CD4-positive, alpha-beta T cell treated with Interleukin-6 at 100 ng/mL for 8 hours (primary cell): ENCODE measurements at places on chromosomes 2 and 18.

- no peak for DNase-seq
Observed at GRCh38 chr2:222825031-222825430, 35.8 kb upstream of the ACSL3 start.

DNA sequence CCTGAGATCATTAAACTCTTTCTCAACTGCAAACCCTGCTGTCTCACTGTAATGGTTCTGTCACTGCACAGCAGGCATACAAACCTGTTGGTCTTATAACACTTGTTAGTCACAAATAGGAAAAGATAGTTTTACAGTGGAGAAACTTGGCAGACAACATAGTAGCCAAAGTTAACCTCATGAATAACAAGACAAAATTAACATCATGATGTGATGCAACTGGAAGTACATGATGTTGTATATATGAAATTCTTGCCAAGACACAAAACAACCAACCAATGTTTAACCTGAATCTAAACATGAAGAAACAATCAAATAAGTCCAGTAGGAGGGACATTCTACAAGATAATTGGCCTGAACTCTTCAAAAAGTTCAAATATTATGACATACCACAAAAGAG, 189.3 kb downstream of the RNF152 start:
- DNase-seq: no peak

- no peak for DNase-seq
Observed at GRCh38 chr2:25537526-25537925, 135.9 kb downstream of the DTNB start.

GRCh38 chr2:17960925-17961324, 82.5 kb downstream of the KCNS3 start:
- no peak for DNase-seq

DNA sequence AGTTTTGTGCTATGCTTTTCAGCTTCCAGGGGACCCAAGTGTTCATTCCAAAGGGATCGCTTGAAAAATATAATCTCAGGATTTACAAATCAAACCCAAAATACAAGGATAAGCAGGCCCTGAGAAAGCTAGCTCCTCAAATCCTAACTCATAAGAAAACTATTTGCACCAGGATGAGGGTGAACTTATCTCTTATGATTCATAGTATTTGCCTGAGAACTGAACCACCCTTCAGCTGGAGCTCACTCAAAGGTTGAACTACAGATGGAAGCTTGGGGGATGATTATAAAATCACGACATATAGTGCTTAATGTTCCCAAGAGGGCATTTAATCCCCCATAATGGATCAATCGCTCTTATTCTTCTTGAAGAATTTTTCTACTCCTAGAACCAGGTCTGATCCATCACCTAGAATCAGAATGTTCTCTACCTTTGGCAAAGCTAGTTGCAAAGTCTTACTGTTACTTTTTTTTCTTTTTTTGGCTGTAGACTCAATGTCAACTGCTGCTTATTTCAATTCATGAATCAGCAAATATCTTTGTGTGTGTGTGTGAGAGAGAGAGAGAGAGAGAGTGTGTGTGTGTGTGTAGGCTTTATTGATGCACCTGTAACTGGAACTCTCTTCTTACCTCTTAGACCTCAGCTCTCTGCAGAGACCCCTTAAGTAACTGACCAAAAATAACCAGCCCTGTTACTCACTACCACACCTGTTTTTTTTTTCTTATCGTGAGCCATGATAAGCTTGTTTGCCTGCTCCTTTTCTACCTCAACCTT, 44.8 kb downstream of the ARL4C start:
- DNase-seq: peak; percentile 41

DNA sequence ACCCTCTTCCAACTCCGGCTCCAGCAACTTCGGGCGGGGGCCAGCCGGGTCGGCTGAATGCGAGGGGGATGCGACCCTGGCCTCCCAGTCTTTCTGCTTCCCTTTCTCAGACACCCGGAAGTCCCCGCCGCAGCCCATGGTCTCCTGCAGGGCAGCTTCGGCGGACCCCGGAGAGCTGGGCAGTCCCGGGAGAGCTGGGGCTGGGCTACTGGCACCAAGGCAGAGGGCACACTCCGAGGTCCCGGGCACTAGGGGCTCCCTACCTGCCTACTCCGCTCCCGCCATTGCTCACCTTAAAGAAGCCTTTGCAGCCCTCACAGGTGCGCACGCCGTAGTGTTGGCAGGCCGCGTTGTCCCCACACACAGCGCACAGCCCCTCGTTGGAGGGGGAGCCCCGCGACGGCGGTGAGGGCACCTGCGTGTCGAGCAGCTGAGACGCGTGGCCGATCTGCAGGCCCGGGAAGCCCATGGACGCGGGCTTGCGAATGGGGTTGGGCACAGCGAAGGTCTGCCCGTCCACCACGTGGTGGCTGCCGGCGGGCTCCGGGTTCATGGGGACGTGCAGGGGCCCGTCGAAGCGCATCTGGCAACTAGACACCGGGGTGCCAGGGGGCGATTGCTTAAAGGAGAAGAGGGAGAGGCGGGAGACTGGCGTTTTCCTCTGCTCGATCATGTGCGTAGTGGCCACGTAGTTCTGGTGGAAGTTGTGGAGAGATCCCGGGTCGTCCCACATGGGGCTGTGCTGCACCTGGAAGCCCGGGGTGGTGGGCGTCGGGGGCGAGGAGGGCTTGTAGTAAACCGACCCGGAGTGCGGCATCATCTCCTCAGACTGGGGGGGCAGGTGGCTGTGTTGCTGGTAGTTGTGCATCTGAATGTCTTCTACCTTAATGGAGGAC, 3.2 kb downstream of the NR4A2 start:
- no peak for DNase-seq

DNA sequence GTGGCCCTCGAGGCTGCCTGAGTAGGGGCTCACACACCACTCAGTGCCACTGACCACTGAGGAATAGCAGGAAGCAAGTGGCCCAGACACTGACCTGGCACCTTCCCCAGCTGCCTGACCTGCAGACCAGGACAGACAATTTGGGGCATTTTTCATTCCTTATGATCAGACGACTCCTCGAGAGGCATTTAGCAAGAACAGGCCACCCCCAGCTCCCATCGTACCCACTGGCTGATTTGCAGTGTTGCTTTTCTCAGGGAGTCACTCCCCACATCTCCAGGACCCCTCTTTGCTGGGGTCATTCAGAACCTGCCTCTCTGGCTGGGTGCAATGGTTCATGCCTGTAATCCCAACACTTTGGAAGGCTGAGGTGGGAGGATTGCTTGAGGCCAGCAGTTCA, 185.7 kb downstream of the HAUS1 start:
- no peak for DNase-seq

DNA sequence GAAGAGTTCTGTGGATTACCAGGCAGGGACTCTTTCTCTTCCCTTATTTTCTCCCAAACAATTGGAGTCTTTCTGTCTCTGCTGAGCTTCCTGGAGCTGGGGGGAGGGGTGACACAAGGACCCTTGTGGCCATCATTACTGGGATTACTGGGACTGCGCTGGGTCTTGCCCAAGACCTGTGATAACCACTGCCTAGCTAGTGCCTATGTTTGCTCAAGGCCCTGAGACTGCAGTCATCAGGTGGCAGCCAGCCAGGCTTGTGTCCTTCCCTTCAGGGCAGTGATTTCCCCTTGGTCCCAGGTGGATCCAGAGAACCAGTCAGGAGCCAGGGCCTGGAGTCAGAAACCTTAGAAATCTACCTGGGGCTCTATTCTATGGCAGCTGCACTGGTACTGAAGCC, 355.6 kb downstream of the PARD3B start:
- no peak for DNase-seq

DNA sequence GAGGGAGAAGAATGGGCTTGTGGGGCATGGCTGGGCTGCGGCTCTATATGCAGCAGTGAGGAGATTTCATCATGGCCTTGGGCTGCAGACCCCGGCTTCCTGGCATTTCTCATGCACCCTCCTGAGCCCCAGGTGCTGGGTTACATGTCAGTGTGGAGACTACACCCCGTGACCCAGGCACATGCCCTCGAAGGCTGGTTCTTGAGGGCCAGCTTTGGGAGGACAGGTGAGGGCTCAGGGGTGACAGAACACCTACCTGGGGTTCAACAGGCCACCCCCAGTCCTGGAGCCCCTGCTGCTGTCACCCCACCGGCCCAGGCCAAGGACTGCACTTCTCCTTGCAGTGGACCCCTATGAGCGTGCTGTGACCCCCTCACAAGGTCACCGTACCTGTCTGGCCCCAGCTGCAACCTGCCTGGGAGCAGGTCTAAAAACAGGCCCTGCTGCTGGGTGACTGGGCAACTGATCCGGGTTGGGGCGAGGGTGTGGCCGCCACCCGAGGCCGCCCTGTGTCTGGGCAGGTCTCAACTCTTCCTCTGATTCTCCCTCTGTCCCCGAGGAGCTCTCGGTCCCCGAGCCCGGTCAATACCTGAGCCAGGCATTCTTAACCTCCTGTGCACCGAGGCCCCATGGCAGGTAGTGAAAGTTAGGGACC, 94.8 kb upstream of the OTOS start:
- no peak for DNase-seq

DNA sequence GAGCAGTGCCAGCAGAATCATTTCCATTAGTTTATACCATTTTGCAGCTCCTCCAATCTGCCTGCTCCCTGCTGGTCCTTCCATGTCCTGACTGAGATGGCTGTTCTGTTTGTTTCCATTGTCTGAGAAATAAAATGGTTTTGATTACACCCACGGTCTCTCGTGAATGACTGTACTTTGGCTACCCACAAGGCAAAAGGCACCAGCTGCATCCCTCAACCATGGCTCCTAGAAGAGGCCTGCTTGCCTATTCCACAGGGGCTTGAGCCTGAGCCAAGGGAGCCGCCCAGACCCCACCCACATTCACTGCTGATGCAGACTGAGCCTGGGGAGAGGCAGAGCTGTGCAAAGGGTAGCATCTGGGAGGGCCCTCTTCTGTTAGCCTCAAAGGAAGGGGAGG, 31.2 kb downstream of the MARCHF4 start:
- DNase-seq: no peak
